Suppressor macrophage (primary cell): ENCODE measurements at places on chromosomes 4 and X.

DNA sequence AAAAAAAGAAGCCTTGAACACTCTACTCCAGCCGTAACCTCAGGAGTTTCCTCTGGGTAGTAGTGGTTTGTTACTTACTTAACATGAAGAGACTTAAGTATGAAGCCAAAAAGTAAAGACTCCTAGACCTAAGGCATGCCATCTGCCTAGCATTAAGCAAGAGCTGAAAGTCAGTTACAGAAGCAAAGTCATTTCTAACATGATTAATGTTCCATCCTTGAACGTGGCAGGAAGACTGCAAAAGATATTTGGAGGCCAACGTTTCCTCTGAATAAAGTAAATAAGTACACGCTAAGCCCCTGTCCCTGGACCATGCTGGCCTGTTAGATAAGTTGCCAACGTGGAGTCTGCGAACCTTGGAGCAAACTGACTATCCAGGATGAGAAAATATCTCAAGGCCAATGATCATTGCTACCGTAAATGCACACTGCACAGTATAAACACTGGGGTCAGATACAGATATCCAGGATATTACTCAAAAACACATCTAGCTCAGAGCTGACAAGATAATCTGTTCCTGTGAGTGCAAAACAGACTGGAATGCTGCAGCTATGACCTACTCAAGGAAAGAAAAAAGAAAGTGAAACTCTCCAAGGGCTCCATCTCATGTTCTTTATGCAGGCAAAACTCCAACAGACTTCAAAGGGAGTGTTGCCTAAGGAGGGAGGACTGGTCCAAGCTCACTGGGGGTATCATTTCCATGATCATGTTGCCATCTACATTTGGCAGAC lies 255.8 kb downstream of the COL25A1 start:
- peak; percentile 1 for DNase-seq

GRCh38 chr4:3302786-3303564 lies 10.2 kb downstream of the RGS12 start:
- DNase-seq: no peak

DNA sequence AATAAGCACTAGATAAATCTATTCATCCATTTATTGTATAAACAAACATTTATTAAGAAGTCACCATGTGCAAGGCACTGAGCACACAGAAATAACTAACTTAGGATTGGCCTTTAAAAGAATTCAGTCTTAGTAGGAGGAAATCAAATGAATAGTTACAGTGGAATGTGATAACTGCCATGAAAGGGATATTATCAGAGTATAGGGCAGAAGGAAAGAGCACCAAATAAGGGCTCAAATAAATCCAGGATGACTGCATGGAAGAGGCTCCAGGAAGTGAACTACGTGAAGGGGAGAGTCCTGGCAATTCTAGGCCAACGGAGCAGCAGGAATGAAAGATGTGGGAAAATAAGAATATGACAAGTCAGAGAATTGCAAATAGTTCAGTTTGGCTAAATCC lies 406.0 kb downstream of the INPP4B start:
- DNase-seq: no peak

DNA sequence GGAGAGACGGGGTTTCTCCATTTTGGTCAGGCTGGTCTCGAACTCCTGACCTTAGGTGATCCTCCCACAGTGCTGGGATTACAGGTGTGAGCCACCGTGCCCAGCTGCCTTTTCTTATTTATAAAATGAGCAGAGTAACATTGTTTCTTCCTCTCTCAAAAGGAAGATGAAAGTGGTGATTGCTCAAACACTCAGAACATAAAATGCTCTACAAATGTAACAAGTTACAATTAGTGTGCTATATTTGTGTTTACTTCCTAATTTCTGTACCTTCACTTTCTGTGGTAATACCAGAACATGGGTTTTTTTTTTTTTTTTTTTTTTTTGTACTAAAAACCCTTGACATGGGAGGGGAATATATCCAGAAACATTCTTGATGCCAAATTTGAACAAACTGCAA lies 197.9 kb downstream of the MGST2 start:
- DNase-seq: peak; percentile 45

- no peak for DNase-seq
Observed at GRCh38 chr4:48602222-48602621, 112.2 kb downstream of the ZAR1 start.

- DNase-seq: no peak
Observed at GRCh38 chr4:2753436-2753835, 2.7 kb downstream of the TNIP2 start.

GRCh38 chr4:48409203-48409602 lies 67.9 kb downstream of the SLAIN2 start:
- no peak for DNase-seq

DNA sequence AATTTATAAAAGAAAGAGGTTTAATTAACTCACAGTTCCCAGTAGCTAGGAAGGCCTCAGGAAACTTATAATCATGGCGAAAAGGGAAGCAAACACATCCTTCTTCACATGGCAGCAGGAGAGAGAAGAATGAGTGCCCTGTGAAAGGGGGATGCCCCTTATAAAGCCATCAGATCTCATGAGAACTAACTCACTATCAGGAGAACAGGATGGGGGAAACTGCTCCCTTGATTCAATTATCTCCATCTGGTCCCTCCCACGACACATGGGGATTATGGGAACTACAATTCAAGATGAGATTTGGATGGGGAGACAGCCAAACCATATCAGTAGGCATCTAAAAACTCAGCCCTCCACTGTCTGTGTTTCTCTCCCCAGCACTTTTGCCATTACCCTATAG lies 22.4 kb downstream of the ANK2 start:
- DNase-seq: no peak

- DNase-seq: no peak
Observed at GRCh38 chrX:48824066-48824465, 2.2 kb upstream of the ERAS start.

DNA sequence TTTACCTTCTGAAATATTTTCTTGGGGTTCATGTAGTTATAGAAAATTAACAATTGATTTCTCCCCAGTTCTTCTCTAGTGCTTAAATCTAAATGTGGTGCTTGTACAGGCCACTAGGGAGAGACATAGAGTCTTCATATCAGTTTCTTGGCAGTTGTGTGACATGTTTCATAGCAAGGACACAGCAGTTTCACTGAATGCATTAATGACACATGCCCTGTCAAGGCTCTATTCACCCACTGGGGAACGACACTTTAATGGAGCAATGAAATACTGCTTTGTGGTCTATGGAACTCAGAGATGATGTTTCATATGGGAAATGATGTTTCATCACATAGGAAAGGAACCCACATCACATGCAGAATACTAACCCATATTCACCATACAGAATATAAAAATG lies 2.8 kb downstream of the VEGFC start:
- DNase-seq: peak; percentile 10

GRCh38 chr4:100790836-100791615 lies 273.2 kb upstream of the EMCN start:
- no peak for DNase-seq

DNA sequence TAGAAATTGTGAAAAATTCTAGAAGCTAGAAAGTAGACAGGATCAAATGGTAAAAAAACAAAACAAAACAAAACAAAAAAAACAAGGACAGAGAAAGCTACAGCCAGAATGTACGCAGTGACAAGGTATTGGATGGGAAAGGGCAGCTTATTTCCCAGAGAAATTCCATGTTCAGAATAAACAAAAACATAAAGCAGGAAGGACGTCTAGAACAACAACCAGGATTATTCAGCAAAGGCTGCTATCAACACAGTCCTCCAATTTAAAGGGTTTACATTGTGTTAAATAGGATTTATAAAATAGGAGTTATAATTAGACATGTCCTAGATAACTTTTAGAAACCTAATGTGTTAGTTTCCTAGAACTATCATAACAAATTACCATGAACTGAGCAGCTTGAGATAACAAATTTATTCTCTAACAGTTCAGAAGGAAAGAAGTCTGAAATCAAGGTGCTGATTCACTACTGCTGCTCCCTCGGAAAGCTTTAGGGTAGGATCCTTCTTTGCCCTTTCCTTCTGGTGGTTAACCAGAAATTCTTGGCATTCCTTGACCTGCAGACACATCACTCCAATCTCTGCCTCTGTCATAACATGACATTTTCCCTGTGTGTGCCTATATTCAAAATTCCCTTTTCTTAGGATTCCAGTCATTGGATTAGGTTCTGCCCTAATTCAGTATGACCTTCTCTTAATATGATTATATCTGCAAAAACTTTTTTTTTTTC lies 175.6 kb downstream of the SNCA start:
- DNase-seq: no peak

DNA sequence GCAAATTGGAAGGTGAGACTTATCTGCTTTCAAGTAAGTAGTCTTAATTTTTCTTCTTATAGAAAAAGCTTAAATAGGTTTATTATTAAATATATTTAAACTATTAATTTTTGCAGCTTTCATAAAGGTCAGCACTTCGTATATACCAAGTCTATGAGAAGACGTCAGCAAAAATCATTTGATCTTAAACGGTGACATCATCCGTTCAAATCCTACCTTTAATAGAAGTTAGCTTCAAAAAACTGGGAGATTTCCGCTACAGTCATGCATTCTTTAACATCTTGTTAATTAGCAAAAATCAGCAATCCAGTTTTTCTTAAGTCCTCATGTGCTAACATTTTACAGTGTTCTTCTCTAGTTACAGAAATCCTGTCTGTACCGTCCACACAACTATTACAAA lies 49.9 kb upstream of the PGRMC1 start:
- no peak for DNase-seq
